NCI-H1417 treated with DMSO at 0.1 percent for 48 hours (cell line): ENCODE measurements at places on chromosomes 3 and 15.

DNA sequence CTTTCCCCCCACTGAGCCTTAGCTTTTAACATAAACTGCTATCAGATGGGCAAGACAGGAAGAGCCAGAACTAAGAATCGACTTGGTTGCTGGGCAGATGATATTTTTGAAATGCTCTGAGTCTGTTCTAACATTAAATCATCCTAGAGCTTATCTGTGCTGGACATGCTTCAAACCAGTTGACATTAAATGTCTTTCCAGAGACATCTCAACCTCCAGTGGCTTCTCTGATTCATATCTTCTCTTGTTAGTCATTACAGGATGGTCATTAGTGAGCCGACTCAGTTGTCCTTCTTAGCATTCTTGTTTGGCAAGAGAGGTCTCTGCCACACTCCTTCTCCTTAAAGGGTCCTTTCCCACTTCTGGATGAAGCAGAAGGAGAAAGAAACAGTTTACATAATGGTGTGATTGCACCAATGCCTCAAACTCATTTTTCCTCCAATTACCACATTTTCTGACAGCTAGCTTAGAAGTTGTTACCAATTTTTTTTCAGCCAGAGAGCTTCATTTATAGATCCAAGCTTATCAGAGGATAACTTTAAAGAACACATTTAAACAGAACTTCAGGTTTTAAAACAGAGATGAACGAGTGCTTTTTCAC lies 21.7 kb upstream of the SYN2 start:
- DNase-seq, result no peak

- no peak for DNase-seq
These were observed 448.8 kb downstream of the GRM7 start for GRCh38 chr3:7309641-7310102.

- no peak for DNase-seq
These were observed 1.7 kb upstream of the FAH start for GRCh38 chr15:80151148-80151547.

GRCh38 chr3:58868097-58868779 lies 181.6 kb downstream of the CFAP20DC start:
- no peak for DNase-seq

DNA sequence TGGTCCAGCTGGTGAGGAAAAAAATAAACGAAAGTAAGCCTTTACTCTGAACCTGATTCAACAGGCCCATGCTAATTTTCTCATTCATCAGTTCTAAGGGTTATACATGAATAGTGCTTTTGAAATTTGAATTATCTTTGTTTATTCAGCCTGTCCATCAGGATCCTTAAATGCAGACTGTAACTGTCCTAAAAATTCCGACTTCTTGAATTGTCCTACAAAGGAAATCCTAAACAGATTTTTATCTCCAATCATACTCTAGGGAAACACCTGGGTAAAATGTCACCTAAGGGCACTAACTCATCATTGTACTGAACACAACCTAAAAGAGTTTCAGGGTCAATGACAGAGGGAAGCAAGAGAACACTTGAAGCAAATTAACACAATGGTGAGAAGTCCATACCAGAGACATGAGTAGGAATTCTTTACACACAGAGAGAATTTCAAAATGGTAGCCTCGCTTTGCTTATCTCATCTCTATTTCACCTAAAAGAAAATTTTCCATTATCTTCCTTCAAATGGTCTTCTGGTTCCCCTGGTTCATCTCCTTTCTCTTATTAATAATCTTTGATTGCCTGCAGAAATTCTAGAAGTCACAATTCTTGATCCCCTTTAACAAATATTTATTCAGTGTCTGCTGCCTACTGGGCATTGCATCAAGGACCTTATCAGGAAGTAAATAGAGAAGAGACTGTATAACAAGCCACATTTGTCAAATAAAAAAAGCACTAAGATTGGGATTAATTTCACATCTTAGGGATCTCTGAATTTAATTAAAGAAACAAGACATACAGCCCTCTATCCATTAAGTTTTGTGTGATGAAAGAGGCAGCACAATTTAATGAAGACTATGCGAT lies 182.7 kb downstream of the MEIS2 start:
- no peak for DNase-seq

DNA sequence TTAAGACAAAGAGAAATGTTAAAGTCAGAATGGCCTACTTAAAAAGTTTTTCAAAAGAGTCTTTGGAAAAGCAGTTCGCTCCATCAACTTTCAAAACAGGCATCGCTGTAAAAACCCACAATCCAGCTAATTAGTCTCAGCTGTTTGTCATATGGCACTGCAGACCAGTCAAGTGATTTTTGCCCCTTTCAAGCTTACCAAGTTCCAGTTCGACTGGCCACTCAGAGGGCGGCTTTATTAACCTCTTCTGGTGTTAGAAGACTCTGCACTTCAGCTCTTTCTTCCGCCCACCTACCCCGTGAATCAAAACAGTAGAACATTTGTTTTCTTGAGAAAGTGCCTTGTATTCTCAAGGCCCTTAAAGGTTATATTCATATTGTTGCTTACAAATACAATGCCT lies 19.3 kb downstream of the RAB27A start:
- DNase-seq, result no peak

- DNase-seq, result no peak
These were observed 59.7 kb upstream of the CMSS1 start for GRCh38 chr3:99757966-99758365.

DNA sequence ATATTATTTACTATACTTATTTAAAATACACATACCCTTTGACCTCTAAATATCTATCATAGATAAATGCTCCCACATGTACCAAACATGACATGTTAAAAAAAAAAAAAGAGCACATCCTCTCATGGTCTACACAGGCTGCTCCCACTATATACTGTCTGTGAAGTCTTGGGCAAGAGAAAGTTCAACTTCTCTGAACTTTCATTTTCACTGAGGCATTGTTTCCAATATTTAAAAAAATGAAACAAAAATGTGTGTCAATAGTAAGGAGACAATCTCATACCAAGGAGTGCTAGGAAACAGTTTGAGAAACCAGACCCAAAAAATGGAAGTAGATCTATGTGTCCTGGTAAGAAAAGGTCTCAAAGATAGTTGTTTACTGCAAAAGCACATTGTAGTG lies 29.3 kb downstream of the SLC4A7 start:
- DNase-seq, result no peak

DNA sequence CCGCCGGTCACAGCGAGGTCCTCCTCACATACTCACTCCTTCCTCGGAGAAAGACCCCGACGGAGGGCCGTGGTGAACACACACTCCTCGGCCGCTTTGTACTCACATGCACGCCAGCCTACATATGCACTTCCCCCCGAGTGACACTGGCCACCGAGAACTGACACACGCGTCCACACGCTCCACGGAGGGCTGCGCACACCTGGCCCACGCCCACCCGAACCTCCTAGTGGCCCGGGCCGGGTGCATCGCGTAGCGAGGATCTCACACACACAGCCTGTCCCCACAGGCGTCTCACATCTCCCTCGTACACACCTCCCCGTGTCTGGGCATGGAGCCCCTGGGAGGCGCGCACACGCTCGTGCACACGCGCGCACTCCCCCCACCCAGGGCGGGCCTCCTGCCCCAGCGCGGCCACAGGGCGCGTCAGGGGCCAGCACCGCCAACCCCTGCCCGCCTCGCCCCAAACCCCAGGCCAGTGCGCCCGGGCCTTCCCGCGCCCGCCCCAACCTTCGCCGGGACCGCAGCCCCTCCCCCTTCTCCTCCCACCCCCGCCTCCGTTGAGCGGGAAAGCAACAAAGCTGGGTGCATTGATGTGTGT lies 411 bp upstream of the C3orf70 start:
- no peak for DNase-seq

DNA sequence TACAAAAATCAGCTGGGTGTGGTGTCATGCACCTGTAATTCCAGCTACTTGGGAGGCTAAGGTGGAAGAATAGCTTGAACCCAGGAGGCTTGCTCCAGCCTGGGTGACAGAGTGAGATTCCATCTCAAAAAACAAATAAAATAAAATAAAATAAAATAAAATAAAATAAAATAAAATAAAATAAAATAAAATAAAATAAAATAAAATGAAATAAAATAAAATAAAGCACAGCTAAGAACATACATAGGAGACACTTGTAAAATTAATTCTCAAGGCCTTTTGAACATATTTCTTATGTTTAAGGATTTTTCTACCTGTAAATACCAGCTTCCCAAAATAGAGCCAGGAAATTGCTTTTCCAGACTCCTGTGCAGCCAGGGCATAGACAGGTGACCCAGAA lies 703.0 kb downstream of the ZPLD1 start:
- no peak for DNase-seq

GRCh38 chr3:33729993-33730392 lies 11.9 kb upstream of the CLASP2 start:
- no peak for DNase-seq

GRCh38 chr15:64842986-64843561 lies 1.4 kb downstream of the PLEKHO2 start:
- DNase-seq, result no peak

- DNase-seq, result no peak
These were observed 1.2 kb downstream of the TMIE start for GRCh38 chr3:46702246-46703012.

GRCh38 chr3:126510308-126510910 lies 7.2 kb downstream of the UROC1 start:
- no peak for DNase-seq

- DNase-seq, result no peak
These were observed 1.2 kb upstream of the LMCD1 start for GRCh38 chr3:8500319-8500988.

DNA sequence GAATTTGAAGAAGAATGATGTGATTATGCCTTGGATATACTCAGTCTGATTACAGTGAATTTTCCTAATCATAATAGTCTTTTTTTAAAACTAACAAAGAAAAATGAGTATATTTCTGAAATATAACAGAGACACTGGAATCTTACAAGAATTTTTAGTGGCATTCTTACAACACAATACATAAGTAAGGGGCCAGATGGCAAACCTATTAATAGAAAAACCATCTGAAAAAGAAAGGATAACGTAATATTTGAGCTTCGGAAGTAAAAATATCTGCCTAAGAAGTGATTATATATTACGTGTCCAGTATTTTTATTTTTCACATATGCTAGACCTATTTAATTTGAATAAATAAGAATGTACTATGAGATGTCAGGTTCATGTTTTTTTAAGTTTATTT lies 452.8 kb downstream of the NAALADL2 start:
- no peak for DNase-seq

DNA sequence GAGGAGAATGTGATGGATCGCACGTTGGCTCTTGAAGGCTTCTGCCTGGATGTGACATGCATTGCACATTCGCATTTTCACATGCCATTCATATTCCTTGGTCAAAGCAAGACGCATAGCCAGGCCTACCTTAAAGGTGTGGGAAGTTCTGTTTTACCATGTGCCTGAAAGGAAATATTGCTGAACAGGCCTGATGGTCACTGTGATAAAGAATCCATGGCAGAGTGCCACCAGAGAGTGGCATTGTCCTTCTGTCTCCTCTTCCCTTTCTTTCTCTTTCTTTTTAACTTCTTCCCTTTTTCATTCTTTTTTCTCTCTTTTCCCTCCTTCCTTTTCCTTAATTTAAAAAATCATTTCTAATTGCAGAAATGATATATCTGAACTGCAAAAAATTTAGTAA lies 15.9 kb upstream of the MITF start:
- no peak for DNase-seq

- no peak for DNase-seq
These were observed 12.2 kb downstream of the ZFAND6 start for GRCh38 chr15:80071652-80072051.

GRCh38 chr15:55768670-55769185 lies 25.8 kb upstream of the PRTG start:
- DNase-seq, result no peak

DNA sequence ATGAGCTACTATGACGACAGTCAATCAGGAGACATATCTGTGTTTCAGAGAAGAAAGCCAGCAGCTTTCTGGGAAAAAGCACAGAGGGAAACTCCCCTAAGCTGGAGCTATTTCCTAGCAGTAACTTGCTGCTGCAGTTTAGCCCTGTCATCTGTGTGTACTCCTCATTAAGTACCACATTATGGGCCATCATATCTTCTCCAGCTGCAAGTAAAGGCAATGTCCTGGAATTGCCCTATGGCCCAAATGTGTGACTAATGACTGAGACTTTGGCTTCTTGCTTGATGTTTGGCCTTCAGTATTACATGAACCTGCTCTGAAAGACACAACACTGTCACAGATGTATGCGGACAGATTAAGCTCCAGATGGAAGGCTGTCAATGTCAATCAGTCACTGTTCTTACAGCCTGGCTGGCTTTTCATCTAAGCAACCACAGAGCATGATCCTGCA lies 190.8 kb downstream of the FHIT start:
- DNase-seq, result no peak

DNA sequence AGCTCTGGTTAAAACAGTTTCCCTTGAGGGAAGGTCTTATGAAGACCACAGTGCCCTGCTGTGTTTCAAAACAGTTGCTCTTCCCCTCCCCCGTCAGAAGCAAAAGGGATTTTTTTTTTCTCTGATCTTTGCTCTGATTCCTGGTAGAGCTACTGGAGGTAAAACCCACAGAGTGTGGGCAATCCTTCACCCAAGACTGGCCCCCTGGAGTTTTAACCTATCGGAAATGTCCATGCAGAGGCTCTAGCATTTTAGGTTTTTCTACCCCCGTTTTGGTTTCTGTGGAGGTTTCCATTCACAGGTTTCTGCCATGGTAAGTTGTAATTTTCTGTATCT lies 27.7 kb downstream of the GRM2 start:
- no peak for DNase-seq
